Activated CD8-positive, alpha-beta memory T cell treated with anti-CD3 and anti-CD28 coated beads for 1 hour (primary cell): ENCODE measurements at places on chromosomes 2 and 18.

- no peak for DNase-seq
These were observed 15.0 kb upstream of the GPR17 start for GRCh38 chr2:127630864-127631540.

GRCh38 chr2:197516393-197516761 is 511 bp downstream of the MOB4 start:
- DNase-seq: peak; percentile 11

DNA sequence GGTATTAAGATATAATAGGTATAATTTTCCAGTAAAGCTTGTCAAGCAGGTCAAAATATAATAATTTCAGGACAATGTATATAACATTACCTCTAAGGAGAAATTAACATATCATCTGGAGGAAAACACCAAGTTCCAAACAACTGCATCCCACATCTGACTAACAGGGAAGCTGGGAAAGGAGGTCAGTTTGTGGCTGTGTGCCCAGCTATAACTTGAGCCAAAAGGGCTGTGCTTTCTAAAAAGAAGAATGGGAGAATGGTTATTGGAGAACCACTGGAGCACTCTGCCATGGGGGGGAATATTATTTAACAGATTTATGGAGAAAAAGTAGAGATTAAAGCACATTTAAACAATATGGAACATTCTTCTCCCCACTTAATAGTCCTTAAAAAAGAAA is 390.6 kb upstream of the PKDCC start:
- no peak for DNase-seq

- DNase-seq: no peak
These were observed 49.3 kb downstream of the KCNG2 start for GRCh38 chr18:79846936-79847557.

DNA sequence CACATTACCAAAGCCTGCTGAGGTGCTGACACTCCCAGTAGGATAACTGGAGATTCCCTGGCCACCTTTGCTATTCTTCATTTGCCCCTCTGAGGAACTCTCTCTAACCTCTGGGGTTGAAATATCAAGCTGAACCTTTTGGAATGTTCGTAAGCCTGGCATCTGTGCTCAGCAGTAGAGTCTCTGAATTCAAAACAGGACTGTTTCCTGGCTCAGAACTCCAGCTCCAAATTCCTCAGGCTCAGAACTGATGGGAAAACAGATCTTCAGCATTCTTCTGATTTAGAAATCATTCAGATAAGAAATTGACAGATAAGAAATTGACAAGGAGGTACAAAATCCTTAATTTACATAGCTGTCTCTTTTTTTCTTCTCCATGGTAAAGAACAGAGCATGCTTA is 22.2 kb upstream of the POU3F3 start:
- DNase-seq: no peak

DNA sequence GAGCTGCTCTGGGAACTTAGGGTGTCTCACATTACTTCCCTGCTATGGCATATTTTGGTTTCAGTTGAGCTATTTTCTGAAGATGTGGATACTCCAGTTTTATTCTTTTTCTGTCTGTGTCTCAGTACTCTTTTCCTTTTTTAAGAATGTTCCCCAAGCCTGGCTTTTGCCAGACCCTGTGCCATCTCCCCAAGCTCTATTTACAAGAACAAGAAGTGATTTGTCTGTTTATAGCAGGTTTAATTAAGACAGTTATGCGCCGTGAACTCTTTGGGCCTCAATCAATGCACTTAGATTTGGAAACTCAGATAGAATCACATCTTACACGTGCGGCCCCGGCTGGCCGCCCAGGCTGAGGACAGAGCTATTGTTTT is 8.9 kb upstream of the SATB2 start:
- no peak for DNase-seq

DNA sequence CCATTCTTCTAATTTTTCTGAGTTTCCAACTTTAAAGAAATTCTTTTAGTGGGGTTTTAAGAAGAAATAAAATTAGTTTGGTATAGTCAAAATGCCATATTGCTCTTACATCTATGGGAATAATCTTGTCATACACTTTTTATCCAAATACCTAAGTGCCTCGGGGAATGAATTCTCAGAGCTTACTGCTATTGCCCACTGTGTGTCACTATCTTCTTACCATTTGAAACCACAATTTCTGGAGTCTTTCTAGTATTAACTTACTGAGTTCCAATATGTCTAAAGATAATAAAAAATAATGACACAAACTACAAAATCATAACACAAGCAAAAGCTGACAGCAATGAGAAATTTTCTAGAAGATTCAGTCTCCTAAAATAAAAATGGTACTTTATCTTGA is 23.7 kb upstream of the DNAH6 start:
- DNase-seq: no peak
